ENCODE measurements at places on chromosomes 7 and 10.

- DNase-seq, result no peak
These were observed 87.3 kb upstream of the CSTF2T start for GRCh38 chr10:51786684-51787035.

DNA sequence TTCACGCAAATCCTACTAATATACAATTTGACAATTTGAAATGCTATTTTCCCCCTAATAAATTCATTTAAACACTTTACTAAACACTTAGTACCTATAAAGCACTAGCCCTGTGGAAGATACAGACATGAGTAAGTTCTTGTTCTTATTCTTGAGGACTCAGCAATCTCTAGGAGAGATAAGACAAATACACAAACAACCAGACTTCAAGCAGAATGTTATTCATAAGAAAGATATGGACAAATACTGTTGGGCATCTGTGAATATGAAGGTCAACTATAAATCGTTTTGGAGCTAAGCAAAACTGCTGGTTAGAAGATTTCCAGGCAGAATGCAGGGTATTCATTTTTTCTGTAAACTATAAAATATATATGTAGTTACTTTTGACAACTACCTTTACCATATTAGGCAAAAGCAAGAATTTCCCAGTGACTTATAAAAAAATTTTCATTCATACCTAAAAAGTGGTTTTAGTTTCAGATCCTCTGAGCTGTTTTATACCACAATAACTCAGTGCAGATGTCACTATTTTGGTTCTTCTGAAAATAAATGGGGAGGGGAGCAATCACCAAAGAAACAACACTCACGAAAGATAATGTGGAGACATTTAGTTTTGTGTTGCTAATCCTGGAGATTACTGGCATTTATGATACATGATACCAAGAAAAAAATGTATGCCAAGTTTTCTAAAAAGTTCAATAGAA lies 3.8 kb downstream of the VPS41 start:
- no peak for DNase-seq

- no peak for DNase-seq
These were observed 13.6 kb upstream of the SMC3 start for GRCh38 chr10:110553905-110554304.

DNA sequence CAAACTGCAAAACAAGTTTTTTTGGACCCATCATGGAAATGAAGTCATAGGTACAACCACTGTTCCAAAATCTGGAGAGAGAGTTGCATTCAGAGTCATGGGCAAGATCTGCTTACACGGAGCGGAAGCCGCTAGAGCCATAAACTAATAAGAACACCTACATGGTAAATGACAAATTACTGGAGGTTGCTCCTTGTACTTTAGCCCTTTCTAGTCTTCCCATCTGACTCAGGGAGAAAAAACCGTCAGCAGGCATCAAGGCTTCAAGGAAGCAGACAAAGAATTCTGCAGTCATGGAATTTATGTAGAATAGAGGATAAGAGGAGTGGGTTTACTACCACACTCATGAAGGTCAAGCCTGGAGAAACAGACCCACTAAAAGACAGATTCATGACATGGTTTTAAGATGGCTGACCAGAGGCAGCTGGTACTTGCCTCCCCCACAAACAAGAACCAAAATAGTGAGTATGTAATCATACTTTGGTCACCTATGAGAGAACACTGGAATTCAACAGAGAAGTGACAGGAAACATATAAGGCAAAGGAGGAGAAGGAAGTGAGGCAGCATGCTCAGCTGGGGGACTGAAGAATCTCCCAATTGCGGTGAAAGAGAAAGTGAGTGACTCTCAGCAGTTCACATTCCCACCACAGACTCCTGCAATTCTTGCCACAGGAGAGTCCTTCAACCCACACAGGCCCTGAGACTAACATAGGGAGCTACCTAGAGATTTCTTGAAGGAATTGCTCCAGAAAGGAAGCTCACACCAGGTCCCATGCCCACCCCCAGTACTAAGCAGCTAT lies 42.4 kb upstream of the ASAH2 start:
- no peak for DNase-seq

- no peak for DNase-seq
These were observed 442.8 kb downstream of the PLXNA4 start for GRCh38 chr7:132133501-132133900.

- DNase-seq, result no peak
These were observed 9.8 kb upstream of the FZD9 start for GRCh38 chr7:73423519-73424488.

DNA sequence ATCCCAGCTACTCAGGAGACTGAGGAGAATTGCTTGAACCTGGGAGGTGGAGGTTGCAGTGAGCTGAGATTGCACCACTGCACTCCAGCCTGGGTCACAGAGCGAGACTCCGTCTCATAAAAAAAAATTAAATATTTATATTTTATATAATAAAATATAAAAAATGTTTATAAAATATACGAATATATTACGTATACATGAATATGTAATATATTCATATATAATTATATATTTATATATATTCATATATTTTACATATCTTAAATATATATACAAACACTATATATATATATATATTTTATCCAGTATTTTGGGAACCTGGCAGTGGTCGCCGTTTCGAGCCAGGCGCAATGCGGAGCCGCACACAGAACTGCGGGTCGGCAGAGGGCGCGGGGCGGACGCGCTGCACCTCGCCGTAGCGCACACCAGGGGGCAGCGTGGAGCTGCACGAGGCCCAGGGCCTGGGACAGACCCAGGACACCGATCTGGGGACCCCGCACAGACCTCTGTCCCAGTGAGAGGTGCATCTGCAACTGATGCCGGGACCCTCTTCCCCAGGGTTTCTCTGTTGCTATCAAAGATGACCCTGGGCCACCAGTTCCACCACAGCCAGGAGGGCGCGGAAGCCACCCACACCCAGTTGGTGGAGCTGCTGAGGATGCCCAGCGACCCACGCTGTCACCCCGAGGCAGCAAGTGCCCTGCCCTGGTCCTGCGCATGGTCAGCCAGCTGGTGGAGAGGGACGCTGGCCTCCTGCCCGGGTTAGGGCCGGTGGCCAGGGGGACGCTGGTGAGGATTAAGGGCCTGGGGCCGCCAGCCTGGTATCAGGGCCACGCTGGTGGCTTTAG lies 22.7 kb downstream of the AP5Z1 start:
- peak; percentile 53 for DNase-seq

GRCh38 chr7:5423976-5424748 lies 528 bp upstream of the TNRC18 start:
- DNase-seq, result peak; percentile 41

DNA sequence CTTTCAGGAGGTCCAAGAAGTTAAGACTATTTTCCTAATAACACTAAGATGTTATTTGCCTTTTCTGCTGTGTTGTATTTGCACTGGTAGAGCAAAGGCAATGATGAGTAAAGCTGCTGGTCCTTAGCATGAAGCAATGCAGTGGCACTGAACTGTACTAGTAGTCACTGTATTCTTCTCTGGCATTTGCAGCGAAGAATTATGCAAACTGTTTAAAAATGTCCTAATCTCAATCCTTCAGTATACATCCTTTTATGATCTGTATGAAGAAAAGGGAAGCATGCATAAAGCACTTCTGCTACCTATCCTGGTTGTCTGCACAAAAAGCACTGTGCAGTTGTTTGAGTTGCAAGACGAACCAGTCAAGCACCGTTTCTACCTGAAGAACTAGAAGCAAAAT lies 20.4 kb downstream of the IGF2BP3 start:
- DNase-seq, result no peak

GRCh38 chr7:30180718-30181117 lies 45.9 kb downstream of the MTURN start:
- DNase-seq, result no peak

- DNase-seq, result no peak
These were observed 129.7 kb downstream of the MARCHF5 start for GRCh38 chr10:92420546-92421275.

DNA sequence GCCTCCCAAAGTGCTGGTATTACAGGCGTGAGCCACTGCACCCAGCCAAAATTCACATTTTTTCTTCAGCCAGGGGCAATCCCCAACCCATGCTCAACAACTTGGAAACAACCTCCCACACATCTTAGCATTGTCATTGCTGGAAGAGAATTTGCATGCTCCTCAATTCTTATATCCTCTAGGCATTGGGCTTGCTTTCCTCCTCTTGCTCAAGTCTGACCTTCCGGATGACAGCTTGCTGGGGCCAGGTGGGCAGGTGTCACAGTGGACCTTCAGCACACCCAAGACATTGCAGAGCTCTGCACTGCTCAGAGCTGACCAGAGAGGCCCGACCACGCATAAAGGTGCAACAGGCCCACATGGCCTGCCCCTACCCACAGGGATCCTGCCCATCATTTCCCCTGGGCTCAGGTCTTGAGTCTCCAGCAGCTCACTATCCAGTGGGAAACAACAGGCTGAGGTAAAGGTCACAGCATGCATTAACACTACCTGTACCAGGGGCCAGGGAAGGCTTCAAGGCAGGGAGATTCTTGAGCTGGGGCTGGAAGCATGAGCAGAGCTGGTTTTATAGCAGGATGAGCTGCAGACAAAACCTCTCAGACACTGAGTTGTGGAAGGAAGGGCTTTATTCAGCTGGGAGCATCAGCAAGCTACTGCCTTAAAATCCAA lies 6.8 kb upstream of the GPR15LG start:
- no peak for DNase-seq

GRCh38 chr10:1179346-1180070 lies 123.3 kb downstream of the WDR37 start:
- no peak for DNase-seq

DNA sequence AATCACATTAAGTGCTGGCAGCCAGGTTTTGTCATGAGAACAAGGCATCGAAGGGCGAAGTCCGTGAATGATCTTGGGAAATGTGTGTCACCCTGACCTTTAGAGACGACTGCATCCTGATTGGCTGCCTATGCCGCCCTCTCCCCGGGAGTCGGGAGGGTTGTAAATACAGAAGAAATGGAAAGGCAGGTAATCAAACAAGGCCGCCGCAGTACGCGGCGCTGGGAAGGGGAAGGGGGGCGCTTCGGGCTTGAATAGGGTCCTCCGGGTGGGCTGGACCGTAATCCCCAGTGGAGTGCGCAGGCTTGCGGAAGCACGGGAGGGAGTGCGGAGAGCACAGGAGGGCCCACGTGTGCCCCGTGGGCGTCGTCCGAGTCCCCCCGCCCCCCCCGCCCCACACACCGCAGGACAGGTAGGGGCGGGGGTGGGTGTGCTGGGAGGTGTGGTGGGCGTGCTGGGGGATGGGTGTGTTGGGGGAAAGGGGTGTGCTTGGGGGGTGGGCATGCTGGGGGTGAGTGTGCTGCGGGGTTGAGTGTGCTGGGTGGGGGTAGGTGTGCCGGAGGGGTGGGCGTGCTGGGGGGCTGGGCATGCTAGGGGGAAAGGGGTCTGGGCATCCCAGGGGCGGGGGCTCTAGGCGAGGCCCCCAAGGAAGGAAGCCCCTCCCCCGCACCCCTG lies 169.4 kb downstream of the ARHGAP12 start:
- DNase-seq, result peak; percentile 64

DNA sequence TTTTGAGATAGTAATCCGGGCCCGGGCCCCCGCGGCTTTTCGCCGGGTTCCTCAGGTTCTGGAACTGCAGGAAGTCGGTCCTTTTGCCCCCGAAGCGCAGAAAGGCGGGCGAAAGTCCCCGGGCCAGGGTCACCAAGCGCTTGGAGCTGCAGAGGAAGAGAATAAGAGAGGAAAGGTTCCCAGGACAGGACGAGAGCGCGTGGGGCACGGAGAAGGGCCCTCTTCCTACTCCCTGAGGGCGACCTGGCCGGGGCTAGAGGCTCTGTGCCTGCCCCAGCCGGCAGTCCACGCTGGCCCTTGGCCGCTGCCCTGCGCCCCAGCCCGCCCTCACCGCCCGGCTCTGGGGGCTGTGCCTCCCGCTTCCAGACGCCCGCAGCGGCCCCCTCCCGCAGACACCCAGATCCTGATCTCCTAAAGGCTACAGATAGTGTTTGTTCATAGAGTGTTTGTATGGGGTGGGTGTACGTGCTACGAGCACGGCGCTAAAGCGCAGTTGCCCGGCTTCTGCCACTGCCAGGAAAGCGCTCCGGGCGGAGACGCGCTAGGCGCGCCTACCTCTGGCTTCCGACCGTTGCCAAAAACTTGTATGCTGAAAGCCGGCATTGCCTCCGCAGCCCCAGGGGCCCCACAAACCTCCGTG lies 3.2 kb downstream of the HPSE2 start:
- DNase-seq, result no peak

- DNase-seq, result no peak
These were observed 809 bp downstream of the HOXA9 start for GRCh38 chr7:27164367-27165088.

GRCh38 chr7:29080803-29081202 lies 65.5 kb downstream of the CPVL start:
- DNase-seq, result no peak

DNA sequence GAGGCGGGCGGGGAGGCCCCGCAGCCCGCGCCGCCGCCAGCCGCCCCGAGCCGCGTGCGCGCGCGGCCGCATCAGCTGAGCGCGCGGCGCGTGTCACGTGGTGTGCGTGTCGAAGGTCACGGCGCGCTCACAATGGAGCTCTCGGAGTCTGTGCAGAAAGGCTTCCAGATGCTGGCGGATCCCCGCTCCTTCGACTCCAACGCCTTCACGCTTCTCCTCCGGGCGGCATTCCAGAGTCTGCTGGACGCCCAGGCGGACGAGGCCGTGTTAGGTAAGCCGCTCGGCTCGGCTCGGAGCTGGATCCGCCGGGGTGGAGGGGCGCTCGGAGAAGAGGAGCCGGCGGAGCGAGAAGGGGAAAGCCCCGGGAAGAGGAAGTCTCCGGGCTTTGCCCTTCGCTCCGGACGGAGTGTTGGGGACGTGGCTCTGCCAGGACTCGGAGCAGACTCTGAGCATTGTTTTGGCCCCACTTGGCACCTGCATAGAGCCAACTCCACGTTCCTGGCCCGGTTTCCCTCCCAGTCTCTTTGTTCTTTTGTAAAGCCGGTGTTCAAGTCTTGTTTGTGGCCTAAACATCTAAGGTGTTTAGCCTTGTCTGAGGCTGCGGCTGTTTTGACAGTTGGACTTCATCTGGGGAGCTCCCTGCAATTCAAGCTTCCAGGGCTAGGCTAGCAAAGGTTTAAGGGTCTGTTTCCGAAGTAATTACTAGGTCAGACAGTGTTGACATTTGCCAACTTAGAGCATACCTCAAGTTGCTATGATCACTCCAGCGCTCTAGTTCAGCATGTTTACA lies at the start of gene COMMD3:
TSS of gene COMMD3 (plus strand) at position 103 of the 790 bp plus-strand sequence. CDS start at position 133, 30 bp downstream.
- peak; percentile 73 for DNase-seq

DNA sequence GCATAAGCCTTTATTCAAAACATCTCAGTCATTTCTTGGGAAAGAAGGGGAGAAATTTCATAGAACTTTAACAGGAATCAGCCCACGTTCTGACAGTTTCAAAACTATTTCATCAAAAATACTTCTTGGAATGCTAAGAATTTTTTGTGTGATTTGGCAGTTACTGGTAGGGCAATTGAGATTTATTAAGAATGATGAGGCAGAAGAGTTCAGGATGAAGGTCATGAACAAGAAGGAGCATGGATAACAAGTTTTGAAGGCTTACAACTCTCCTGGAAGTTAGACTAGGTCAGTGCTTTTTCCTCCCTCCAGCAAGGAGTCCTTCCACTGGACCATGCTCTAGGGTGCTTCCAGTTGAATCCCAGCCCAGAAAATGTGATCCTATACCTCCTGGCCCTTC lies 569.9 kb downstream of the ANKRD7 start:
- DNase-seq, result no peak

GRCh38 chr10:88858491-88858890 lies 6.8 kb upstream of the ANKRD22 start:
- DNase-seq, result no peak

Data from CD4-positive, alpha-beta T cell treated with Interleukin-15 for 4 hours (primary cell).